ENCODE measurements at places on chromosomes 6 and 20. TPM values are rescaled to one million over a fixed set of nuclear protein-coding genes. Genes with fewer than 3 reads are reported as not detected.

The PDYN gene
- not detected for total RNA-seq

The ETV7 gene
- 0.33 TPM for total RNA-seq

The IRAK1BP1 gene
- 7.4 TPM for total RNA-seq

The BNIP5 gene
- total RNA-seq: not detected

The ALDH8A1 gene
- total RNA-seq: not detected

The SLC35F1 gene
- 1.3 TPM for total RNA-seq

The AVP gene
- not detected for total RNA-seq

The SESN1 gene
- 55.7 TPM for total RNA-seq

The TSPYL1 gene
- total RNA-seq: 87.5 TPM

The TRAPPC3L gene
- 0.20 TPM for total RNA-seq

The PSORS1C2 gene
- not detected for total RNA-seq

The HLA-DRB5 gene
- 1.7 TPM for total RNA-seq

The IP6K3 gene
- total RNA-seq: 29.9 TPM

The ZBP1 gene
- not detected for total RNA-seq

DNA sequence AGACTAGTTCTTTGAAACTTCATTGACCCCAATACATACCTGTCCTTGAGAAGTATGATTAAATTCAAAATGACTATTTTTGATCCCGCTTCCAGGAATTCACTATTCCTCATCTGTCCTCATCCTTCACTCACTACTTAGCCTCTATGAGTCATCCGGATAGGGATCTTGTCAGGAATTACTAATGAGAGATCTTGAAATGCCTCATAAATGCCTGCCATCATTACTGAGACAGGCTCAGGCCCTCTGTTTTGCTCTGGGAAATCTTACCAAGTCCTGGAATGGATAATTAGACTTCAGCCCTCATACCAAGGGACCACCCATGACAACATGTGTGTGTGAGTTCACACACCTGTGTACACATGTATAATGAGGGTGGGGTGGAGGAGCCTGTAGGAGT is 2.8 kb upstream of the CYP24A1 start:
- no peaks in the 10 kb centered on the region for H3K27me3 ChIP-seq
- DNase-seq: no peak
- H3K4me1 ChIP-seq: no peaks in the 10 kb centered on the region

DNA sequence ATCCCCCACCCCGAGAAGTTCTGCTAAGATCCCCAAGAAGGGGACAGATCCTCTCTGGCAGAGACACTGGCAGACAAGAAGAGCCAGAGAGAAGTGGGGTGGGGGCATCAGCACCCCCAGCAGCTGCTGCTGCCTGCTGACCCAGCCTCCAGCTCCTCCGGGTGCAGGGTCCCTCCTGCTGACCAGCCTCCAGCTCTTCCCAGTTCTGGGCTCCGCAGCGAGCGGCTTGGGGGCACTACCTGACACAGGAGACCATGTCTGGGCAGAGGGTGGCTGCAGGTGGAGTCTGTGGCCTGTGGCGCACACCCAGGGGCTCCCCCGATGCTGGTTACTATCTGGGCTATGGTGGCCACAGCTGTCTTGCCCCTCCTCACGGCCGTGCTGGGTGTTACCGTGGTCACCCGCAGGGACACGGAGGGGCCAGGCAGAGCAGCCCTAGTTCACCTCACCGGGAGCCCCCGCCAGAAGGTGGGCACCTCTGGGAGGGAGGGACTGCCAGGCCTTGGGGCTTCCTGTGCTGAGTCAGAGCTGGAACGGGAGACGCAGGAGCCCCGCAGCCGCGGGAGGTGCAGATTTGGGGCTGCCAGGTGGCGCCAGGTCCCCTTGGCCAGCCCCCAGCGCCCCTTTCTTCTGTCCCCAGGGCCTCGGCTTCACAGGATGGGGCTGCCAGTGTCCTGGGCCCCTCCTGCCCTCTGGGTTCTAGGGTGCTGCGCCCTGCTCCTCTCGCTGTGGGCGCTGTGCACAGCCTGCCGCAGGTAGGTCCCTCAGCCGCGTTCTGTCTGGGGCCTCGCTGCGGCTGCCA is 630 bp downstream of the LIME1 start:
- peaks cover 33% of the 10 kb centered on the region for H3K36me3 ChIP-seq
- peaks cover 40% of the 10 kb centered on the region for H3K4me1 ChIP-seq
- DNase-seq: no peak
- H3K4me3 ChIP-seq: no peak overlapping the region
- no peak overlapping the region for H3K27ac ChIP-seq
- no peaks in the 10 kb centered on the region for H3K27me3 ChIP-seq

DNA sequence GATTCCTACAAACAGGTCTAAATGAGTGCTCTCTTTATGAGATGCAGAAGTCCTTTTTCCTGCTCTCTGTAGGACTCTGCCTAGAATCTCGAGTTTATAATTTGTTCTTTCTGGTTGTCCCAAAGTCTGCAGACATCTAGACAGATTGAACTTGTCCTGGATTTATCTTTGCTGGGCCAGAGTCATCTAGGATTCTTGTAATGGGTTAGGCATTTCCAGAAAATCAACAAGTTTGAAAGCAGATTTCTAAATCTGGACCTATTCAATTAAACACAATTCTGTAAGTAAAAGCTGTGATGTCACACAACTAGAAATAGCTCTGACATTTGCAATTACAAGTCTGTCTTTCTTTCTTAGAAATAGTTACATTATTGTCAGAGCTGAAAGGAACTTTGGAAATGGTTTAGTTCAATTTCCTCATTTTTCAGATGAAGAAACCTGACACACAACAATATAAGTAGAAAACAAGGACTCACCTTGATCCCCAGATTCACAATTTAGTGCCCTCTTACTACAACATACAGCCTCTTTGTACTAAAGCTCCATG is 4.2 kb upstream of the RSPO3 start:
- no peak for DNase-seq
- H3K36me3 ChIP-seq: no peaks in the 10 kb centered on the region
- H3K4me1 ChIP-seq: peaks cover 9% of the 10 kb centered on the region
- no peaks in the 10 kb centered on the region for H3K27me3 ChIP-seq
- H3K27ac ChIP-seq: no peak overlapping the region
- H3K4me3 ChIP-seq: no peak overlapping the region

DNA sequence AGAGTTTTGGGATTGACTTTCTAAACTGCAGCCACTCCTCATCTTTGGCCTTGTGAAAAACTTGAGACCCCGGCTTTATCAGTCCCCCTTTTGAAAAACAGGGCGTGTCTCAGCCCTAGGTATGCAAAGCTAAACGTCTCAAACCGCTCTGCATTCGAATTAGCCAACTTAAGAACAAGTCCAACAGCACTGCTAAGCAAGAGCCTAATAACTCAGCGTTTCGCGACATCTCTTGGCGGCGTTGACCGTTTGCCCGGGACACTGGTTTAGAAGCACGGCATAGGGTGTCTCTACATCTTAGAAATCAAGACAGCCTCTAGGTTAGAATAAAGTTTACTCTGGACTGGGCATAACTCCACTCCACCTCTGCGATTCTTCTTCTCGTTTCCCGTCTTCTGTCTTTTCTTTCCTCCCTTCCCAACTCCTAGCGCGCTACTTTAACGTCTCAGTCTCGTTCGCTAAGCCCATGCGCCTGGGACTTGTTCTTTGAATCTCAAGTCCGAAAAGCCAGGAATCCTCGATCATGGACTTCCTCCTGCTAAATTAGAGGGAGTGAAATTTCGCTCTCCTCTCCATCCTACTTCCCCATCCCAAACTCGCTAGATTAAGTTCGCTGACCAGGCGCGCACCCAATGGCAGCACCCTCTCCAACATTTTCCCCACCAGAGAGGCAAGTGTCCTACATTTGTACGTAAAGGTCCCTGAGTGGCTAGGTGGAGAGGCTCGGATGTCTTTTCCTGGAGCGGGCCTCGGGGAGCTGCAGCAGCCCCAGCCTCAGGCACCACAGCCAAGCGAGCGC is 10.5 kb upstream of the TFAP2A start:
- H3K27ac ChIP-seq: no peak overlapping the region
- no peaks in the 10 kb centered on the region for H3K4me1 ChIP-seq
- no peaks in the 10 kb centered on the region for H3K36me3 ChIP-seq
- DNase-seq: no peak
- peaks cover 41% of the 10 kb centered on the region for H3K27me3 ChIP-seq
- H3K4me3 ChIP-seq: peak overlapping the region; percentile 31

- H3K27me3 ChIP-seq: no peaks in the 10 kb centered on the region
- no peak overlapping the region for H3K4me3 ChIP-seq
- no peak overlapping the region for H3K27ac ChIP-seq
- DNase-seq: no peak
- no peaks in the 10 kb centered on the region for H3K4me1 ChIP-seq
Observed at GRCh38 chr6:114042267-114043016, 71.5 kb upstream of the HDAC2 start.

GRCh38 chr6:10904015-10904414 is 17.2 kb downstream of the SYCP2L start:
- no peaks in the 10 kb centered on the region for H3K36me3 ChIP-seq

GRCh38 chr6:70680396-70680795 is 12.7 kb downstream of the SMAP1 start:
- H3K4me3 ChIP-seq: no peak overlapping the region
- H3K36me3 ChIP-seq: no peaks in the 10 kb centered on the region
- H3K4me1 ChIP-seq: no peaks in the 10 kb centered on the region
- no peaks in the 10 kb centered on the region for H3K27me3 ChIP-seq
- DNase-seq: no peak
- H3K27ac ChIP-seq: no peak overlapping the region

DNA sequence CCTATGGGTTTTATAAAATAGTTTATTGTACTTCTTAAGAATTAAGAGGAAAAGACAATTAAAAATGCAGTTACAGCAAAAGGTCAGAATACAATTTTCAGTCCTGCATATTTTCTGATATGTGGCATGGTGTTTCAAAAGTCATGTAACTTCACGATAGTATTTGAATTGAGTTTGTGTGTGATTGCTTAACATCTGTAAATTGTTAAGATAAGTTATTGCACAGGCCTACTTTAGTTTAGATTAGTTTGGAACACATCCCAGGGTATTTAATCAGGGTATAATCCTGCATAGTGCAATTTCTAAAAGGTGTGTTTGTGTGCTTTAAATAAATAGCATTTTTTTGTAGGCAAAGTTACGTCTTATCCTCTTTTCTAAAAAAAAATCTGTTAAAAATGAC is 289.6 kb downstream of the RIMS1 start:
- H3K4me3 ChIP-seq: no peak overlapping the region
- H3K27me3 ChIP-seq: no peaks in the 10 kb centered on the region
- H3K4me1 ChIP-seq: no peaks in the 10 kb centered on the region
- DNase-seq: no peak
- no peaks in the 10 kb centered on the region for H3K36me3 ChIP-seq
- no peak overlapping the region for H3K27ac ChIP-seq

- no peaks in the 10 kb centered on the region for H3K27me3 ChIP-seq
- no peaks in the 10 kb centered on the region for H3K36me3 ChIP-seq
- peak; percentile 16 for DNase-seq
Observed at GRCh38 chr20:24318569-24319352, 150.7 kb upstream of the SYNDIG1 start.

- no peaks in the 10 kb centered on the region for H3K36me3 ChIP-seq
- no peaks in the 10 kb centered on the region for H3K4me1 ChIP-seq
- H3K27ac ChIP-seq: no peak overlapping the region
Observed at GRCh38 chr20:49459684-49460083, 22.8 kb downstream of the KCNB1 start.

- no peaks in the 10 kb centered on the region for H3K36me3 ChIP-seq
- peak overlapping the region; percentile 25 for H3K4me3 ChIP-seq
- peaks cover 24% of the 10 kb centered on the region for H3K4me1 ChIP-seq
- no peaks in the 10 kb centered on the region for H3K27me3 ChIP-seq
Observed at GRCh38 chr6:37648465-37649330, 49.0 kb downstream of the MDGA1 start.

GRCh38 chr6:119174879-119175817 is 96.7 kb upstream of the FAM184A start:
- no peaks in the 10 kb centered on the region for H3K4me1 ChIP-seq
- H3K27ac ChIP-seq: no peak overlapping the region
- H3K27me3 ChIP-seq: no peaks in the 10 kb centered on the region

- H3K36me3 ChIP-seq: no peaks in the 10 kb centered on the region
- no peaks in the 10 kb centered on the region for H3K27me3 ChIP-seq
- H3K4me1 ChIP-seq: no peaks in the 10 kb centered on the region
- no peak overlapping the region for H3K4me3 ChIP-seq
Observed at GRCh38 chr6:88982720-88983119, 19.3 kb upstream of the RNGTT start.

DNA sequence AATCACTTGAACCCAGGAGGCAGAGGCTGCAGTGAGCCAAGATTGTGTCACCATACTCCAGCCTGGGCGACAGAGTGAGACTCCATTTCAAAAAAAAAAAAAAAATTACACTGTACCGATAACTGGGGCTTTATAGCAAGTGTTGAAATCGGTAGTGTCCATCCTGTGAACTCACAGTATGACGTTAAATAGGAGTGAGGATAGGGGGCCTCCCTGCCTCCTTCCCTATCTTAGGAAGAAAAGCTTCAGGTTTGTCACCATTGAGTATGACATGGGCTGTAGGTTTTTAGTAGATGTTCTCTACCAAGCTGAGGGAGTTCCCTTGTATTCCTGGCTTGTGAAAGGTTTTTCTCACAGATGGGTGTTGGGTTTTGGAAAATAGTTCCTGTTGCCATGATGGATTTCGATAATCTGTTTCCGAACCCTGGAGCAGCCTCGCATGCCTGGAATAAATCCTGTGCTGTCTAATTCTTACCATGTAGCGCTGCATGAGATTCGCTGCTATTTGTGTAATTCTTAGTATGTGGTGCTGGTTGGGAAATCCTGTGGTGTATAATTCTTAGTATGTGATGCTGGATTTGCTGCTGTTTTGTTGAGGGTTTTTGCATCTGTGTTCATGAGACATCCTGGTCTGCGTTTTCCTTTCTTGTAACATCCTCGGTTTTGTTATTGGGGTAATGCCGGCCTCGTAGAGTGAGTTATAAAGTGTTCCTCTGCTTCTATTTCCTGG is 23.6 kb downstream of the NTSR1 start:
- no peaks in the 10 kb centered on the region for H3K27me3 ChIP-seq
- no peaks in the 10 kb centered on the region for H3K36me3 ChIP-seq
- H3K4me1 ChIP-seq: no peaks in the 10 kb centered on the region

- H3K4me1 ChIP-seq: no peaks in the 10 kb centered on the region
- H3K27ac ChIP-seq: no peak overlapping the region
- H3K4me3 ChIP-seq: no peak overlapping the region
- no peaks in the 10 kb centered on the region for H3K27me3 ChIP-seq
- H3K36me3 ChIP-seq: no peaks in the 10 kb centered on the region
- no peak for DNase-seq
Observed at GRCh38 chr6:17107863-17108262, 6.0 kb downstream of the STMND1 start.

DNA sequence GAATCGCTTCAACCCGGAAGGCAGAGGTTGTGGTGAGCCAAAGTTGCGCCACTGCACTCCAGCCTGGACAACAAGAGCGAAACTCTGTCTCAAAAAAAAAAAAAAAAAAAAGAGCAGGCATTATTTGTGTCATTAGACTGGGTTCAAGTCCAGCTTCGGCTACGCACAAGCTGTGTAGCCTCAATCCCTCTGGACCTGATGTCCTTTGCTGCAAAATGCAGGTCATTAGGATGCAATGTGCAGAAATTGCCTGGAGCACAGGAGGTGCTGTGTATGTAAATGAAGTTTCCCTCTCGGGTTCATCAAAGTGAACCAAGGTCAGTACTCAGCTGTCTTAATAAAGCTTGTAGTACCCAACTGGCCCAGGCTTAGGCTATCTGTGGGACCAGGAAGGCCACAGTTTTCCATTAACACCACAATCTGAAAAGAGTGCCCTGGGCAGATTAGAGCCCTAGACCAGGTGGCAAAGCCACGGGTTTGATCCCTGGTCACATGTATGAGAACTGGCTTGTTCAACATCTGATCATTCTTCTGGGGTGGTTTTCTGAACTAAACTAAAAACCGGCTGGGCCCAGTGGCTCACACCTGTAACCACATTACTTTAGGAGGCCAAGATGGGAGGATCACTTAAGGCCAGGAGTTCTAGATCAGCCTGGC is 155.3 kb downstream of the ZMYND8 start:
- no peaks in the 10 kb centered on the region for H3K36me3 ChIP-seq
- no peak overlapping the region for H3K27ac ChIP-seq
- no peak for DNase-seq
